Left cardiac atrium (tissue), 4 donors: ENCODE measurements at places on chromosomes 3 and 15. TPM values are rescaled to one million over a fixed set of nuclear protein-coding genes. Genes with fewer than 3 reads are reported as not detected.

The PRSS50 gene
- not detected for total RNA-seq

The GPR27 gene
- total RNA-seq = 3.9 TPM

DNA sequence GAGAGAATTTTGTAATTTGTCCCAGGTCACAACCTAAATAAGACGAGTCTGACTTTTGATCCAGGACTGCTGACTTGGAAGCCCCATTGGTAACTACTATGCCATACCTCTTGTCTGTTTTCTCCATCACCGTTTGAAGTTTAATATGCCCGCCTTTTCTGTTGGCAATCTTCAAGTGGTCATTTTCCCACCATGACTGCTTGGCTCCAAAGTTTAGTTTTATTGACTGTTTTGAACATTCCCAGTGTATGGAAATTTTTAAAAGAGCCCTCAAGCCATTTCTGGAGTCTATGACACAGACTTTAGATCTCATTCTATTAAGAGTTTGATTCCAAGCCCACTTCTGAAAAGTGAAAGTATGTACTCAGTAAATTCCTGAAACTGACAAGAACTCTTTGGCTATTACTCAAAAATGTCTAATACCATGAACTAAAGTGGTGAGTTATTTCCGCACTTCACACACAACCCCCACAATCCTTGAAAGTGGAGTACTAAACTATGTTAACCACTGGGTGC is 136.7 kb upstream of the ADAMTS9 start:
- DNase-seq = no peak

DNA sequence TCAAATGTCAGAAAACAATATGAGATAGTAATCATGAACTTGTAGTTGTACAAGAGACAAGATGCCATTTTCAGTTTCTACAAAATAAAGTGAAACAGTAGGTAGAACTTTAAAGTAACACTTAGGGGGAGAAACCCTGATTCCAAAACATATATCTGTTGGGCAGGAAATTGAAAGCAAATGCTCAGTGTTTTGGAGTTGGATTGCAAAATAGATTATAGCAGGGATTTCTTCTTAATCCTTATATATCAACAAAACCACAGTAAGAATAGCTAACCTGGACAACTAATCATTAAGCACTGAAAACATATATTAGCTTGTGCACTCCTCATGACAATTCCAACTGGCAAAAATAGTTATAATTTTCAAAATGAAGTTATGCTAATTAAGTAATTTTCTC is 46.9 kb downstream of the COMMD2 start:
- DNase-seq = no peak

The CNTN3 gene
- 4.3 TPM for total RNA-seq

The CCDC9B gene
- total RNA-seq = 72.1 TPM

GRCh38 chr3:138461246-138461645 is 26.8 kb downstream of the ESYT3 start:
- no peak for DNase-seq

The TTC23 gene
- total RNA-seq = 13.7 TPM

GRCh38 chr3:151166161-151166560 is 36.9 kb downstream of the GPR171 start:
- DNase-seq = no peak

GRCh38 chr3:171054921-171055320 is 28.4 kb upstream of the SLC2A2 start:
- DNase-seq = no peak

The ARNT2 gene
- total RNA-seq = 4.3 TPM

The ACP3 gene
- 1.1 TPM for total RNA-seq

The STAB1 gene
- 195 TPM for total RNA-seq

GRCh38 chr3:146594843-146595482 is 10.2 kb downstream of the PLSCR5 start:
- no peak for DNase-seq

DNA sequence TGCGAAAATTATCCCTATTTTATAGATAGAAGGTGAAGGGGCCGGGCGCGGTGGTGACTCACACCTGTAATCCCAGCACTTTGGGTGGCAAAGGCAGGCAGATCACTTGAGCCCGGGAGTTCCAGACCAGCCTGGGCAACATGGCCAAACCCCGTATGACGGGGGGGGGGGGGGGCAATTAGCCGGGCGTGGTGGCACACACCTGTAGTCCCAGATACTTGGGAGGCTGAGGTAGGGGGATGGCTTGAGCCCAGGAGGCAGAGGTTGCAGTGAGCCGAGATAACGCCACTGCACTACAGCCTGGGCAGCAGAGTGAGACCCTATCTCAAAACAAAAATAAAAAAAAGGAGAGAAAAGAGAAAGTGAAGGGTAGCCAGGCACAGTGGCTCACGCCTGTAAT is 1.4 kb downstream of the AAGAB start:
- no peak for DNase-seq

DNA sequence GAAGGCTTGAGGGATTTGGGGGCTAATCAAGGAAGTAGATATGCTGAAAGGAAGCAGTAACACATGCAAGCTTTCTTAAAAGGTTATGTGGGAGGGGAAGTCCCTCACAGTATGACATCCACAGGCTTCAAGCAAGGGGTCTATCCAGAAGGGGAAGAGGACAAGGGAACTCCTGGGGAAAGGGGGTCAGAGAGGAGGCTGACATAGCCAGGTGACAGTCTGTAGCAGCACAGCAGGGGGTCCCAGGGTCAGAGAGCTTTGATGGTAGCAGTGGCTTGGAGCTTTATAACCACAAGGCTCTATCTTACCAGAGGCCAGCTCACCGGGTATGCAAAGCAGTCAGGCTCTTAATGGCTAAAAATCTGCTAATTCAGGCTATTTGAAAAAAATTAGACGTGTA is 150.6 kb upstream of the NSMCE3 start:
- no peak for DNase-seq

DNA sequence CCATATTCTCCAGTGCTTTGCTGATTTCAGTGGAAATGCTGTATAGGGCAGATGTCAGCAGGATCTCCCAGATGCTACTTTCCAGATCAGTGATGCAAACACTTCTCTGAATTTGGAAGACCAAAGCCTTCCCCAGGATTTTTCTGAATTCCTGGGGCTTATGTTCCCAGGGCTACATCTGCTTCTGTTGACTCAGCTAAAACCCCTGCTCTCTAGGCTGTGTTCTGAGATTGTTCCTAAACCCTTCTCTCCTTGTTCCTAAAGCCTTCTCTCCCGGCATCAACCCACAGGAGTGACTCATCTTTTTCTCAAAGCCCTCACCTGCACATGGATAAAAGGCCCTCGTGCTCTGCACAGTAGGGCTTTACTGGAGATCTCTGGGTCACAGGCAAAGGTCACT is 35.5 kb downstream of the FAH start:
- no peak for DNase-seq

The CACNA1D gene
- total RNA-seq = 2.4 TPM
